ENCODE measurements at places on chromosomes 12 and 14.
A peak's percentile ranks its signal among the peaks of the same experiment; 100 is the strongest.

GRCh38 chr12:68665016-68665569, 21.7 kb upstream of the NUP107 start:
- DNase-seq, result no peak

- DNase-seq, result no peak
Measured at GRCh38 chr12:58804749-58805148, 115.6 kb downstream of the LRIG3 start.

- no peak for DNase-seq
Measured at GRCh38 chr12:104480012-104480411, 23.3 kb downstream of the CHST11 start.

DNA sequence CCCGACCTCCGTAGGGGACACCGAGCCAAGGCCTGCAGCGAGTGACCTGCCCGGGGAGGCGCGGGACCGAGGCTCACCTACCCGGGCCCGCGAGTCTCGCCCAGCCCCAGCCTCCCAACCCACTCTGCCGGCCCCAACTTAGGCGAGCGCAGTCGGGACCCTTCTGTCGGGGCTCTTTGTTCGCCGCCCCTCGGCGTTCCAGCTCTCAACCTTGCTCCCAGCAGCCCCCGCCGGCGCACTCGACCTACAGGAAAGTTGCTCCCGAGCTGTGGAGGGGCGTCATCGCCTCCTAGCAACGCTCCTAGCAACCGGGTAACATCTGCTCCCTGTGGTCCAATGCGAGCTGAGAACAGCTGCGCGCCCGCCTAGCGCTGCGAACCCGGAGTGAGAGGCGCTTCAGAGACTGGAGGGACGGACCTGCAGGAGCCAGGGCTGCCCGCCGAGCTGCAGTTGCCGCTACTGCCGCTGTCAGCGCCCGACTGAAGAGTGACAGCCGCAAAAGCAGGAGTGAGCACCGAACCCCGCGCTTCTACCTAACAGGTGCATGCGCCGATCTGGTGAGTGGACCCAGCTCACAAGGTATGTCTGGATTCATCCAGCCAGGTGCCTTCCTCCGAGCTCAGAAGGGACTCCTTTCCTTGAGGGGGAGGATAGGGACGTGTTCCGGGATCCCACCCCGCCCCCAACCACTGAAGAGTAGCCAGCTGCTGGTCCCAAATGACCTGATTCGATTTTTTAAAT, 355.0 kb downstream of the SNAPC1 start:
- peak; percentile 95 for DNase-seq

GRCh38 chr14:87305345-87305744, 687.6 kb downstream of the GALC start:
- no peak for DNase-seq

- no peak for DNase-seq
Measured at GRCh38 chr12:26750531-26751175, 82.3 kb downstream of the ITPR2 start.

DNA sequence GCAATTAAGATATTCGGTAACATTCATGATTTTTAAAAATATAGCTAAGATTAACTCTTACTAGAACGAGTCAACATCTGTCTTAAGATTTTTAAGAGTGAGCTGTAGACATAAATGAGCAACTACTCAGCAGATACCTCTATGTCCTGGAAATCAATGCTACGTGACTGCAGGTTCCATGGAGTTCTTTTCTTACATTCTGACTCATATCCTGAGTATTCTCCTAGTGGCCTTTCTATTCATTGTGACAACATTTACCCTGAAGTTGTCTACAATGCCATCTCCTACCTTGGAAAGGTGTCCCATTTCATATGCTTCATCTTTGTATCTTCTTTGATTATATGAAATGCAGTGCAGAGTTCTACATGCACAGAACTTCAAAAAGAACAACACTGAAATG, 59.9 kb downstream of the PKP2 start:
- DNase-seq, result no peak

GRCh38 chr12:58419905-58420304, 478.5 kb downstream of the ATP23 start:
- DNase-seq, result no peak

GRCh38 chr14:78721756-78722480, 551.7 kb downstream of the NRXN3 start:
- DNase-seq, result no peak

GRCh38 chr12:131096681-131097181, 143.0 kb downstream of the ADGRD1 start:
- DNase-seq, result no peak

DNA sequence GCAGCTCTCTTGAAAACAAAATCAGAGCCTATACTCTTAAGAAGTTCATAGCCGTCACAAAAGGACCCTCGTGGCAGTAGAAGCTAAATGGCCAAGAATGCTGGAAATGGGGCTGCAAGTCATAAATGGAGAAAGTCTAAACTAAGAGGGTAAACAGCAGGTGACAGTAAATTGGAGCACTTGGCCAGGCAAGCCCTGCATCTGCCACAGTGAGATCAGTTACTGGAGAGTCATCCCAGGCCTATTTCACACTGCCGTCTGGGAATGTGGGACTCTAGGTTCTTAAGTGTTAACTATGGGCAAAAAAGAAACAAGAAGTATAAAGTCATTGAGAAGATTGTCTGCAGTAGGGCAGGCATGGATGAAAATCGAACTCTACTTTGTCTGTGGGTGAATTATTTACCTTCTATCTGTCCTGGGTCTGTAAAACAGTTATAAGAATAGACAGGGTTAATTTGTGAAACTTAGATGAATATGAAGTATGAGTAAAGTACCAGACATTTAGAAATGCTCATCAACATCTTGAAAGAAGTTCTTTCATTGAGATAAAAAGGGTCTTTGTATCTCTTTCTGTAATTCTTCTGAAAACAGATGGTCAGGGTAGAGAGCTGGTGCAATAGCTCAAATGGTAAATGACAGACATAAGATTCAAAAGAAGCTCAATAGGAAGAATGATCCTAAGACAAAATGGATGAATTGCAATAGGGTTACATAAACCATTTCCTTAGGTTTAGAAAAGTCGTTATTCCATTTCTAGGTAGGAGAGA, 792.5 kb downstream of the DIO2 start:
- no peak for DNase-seq

DNA sequence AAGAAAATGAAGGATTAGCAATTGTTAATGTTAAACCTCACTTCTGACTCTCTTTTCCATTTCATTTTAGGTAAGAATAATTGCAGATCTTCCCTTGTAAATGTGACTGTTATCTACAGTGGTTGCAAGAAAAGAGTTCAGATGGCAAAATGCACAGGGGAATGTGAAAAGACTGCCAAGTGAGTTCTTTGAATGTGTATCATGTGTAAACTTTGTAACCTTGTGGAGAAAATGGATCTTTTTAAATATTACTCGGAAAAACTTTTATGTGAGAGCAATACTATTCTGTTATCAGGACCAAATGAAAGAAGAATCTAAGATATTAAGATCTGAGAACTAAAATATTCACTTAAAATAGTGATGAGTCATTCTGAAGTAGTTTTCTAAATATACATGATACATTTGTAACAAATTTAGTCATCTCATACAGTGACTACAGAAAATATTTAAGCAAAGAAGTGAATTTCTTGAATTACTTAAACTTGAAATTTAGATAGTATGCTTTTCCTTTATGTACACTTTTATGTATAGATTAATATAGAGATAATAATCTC, 122.5 kb upstream of the CNTN1 start:
- DNase-seq, result no peak

DNA sequence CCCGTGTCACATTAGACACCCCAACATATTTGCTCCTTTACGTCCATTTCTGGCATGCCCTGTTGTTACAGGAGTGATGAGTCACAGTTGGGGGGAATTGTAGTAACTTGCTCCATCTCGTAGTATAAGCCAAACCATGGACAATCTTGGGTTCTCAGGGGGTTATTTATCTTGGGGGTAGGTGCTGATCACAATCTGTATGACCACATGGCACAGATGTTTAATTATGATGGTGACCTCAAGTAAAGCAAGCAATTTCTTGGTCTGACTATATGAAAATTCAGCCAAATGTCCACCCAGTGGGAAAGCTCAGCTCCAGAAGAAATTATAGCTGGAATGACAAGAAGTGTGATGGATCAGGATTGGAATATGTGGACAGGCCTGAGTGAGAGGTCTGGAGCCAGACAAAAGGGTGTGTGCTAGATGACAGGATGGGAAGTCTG, 32.1 kb upstream of the STON2 start:
- no peak for DNase-seq

GRCh38 chr12:131860472-131861260, 32.5 kb downstream of the MMP17 start:
- DNase-seq, result peak; percentile 73

DNA sequence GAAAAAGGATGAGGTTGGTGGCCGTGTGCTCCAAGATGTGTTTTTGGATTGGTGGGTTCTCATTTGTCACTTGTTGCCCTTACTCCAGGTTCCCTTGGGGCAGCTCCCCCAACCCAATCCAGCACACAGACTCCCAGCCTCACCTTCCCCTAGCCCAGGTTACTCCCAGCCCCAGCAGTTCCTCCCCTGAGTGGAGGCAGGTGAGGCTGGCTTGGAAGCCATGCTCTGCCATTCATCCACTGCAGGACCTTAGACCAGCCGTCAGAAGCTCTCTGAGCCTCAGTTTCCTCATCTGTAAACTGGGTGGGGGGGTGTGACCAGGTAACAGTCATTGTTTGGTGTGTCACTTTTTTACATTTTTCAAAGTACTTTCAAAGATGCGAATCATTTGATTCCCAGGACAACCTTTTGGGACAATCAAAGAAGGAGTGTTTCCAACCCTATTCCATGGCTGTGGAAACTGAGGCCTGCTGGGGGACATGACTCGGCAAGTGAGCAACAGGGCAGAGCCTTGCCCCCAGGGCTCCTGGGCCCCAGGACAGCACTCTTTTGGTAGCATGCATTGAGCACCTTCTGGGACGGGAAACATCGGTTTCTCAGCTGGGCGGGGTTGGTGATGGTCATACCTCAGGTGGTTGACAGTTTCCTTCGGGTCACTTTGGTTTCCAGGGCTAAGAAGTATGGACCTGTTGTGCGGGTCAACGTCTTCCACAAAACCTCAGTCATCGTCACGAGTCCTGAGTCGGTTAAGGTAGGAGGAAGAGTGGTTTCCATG, 7.2 kb downstream of the CYP46A1 start:
- peak; percentile 28 for DNase-seq

- DNase-seq, result no peak
Measured at GRCh38 chr14:37855871-37856270, 260.4 kb downstream of the TTC6 start.

GRCh38 chr12:122265886-122266229, 436 bp downstream of the VPS33A start:
- no peak for DNase-seq

DNA sequence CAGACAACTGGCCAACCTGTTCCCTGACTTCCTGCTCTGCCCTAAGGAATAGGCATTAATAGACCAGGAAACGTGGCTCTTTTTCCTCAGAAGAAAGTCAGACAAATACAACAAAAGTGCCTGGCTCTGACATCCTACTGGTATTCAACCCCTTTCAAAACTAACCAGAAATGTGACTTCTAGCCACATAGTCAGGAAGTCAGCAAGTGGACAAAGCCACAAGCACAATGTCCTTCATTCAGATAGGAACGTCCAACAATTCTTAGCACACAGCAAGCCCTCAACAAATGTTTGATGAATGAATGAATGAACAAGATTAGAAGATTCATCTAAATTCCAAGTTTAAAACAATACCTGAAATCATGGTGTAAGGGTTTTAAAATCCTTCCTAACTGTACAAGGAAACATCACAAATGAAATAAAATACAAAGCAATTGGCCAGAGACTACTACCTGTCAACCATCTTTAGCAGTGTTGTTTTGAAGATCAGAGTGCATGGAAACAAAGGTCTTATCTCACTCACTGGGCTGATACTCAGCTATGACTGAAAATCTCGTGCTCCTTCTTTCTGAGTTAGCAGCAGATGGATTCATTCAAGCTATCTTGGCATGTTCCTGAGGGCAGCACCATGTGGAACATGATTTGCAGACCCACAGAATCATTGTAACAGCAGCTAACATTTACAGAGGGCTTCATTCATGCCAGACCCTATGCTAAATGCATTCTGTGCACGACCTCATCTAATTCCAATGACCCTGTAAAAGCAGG, 16.5 kb downstream of the APPL2 start:
- DNase-seq, result no peak

- DNase-seq, result no peak
Measured at GRCh38 chr12:92488735-92489134, 214.1 kb upstream of the PLEKHG7 start.

DNA sequence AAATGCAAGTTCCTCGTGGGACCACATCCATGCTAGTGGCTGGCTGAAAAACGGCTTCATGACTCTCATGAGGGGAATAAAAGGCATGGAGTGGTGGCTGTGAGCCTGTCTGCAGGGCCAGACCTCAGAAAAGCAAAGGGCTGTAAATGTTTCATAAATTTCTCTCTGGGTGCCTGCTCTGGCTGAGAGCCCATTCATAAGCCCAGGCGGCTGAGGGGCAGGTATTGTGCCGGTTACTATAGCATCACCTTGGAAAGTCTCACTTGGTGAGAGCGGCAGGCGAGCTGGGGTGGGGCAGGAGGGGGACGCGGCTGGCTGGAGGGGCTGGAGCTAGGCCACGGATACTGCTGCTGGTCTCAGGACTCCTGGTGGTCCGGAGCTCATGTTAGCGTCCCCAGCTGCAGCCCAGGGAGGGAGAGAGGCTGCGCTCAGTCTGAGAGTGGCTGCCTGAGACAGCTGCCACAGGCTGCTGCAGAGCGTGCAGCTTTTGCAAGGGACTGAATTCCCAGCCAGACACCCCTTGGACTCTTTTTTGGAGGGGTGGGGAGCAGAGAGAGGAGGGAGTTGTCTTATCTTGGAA, at the start of gene SLC17A8:
TSS of gene SLC17A8 (plus strand) at position 431 of the 580 bp plus-strand sequence. CDS start 318 bp downstream, outside the sequence.
- peak; percentile 80 for DNase-seq

- no peak for DNase-seq
Measured at GRCh38 chr14:69620981-69621380, 9.6 kb downstream of the SUSD6 start.

DNA sequence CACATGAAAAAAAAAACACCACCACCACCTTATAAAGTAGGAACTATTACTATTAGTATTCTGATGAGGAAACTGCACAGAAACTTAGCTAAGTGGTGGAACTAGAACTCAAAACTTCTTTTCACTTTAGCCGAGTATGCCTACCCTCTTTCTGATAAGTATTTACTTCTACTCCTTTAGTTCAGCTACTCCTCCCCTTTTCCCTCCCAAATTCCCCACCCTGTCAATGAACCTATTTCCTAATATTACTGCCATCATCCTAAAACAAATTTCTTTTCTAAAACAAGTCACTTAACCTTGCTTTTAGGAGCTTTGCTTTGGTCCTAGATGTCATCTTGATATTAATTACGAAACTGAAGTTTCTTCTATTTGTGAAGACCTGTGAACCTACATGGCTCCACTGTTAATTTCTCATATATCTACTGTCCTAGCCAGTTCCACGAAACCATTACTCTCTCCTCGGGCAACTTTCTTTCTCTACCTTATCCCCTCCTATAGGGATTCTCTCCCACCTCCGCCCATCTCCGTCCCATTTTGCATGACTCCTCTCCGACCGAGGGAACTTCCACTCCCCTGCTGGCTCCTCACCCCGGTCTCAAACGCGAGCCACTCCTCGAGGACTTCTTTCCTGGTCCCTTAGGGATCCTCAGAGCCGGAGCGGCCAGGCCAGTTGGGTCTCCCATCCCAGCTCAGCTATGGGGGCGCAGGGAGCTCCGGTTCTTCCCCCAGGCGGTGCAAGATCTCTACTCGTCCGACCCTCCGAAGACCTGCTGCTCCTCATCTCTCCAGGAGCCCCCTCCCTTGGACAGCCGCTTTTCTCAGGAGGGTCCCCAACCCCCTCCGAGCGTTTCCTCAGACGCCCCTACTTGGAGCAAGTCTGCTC, 1.1 kb downstream of the NUMB start:
- DNase-seq, result no peak

Data from ecto neural progenitor cell (in vitro differentiated cells).